ENCODE measurements at places on chromosomes 6 and 20. TPM values are rescaled to one million over a fixed set of nuclear protein-coding genes. Genes with fewer than 3 reads are reported as not detected.
A peak's percentile ranks its signal among the peaks of the same experiment; 100 is the strongest.

GRCh38 chr6:126308362-126308761 lies 31.6 kb upstream of the CENPW start:
- H3K27me3 ChIP-seq = no peaks in the 10 kb centered on the region
- H3K4me1 ChIP-seq = no peaks in the 10 kb centered on the region
- H3K27ac ChIP-seq = no peak overlapping the region
- DNase-seq = no peak
- no peak overlapping the region for H3K4me3 ChIP-seq
- no peaks in the 10 kb centered on the region for H3K36me3 ChIP-seq

GRCh38 chr6:147023148-147023547 lies 181.1 kb upstream of the STXBP5 start:
- H3K36me3 ChIP-seq = no peaks in the 10 kb centered on the region
- no peak overlapping the region for H3K27ac ChIP-seq
- DNase-seq = no peak
- no peaks in the 10 kb centered on the region for H3K27me3 ChIP-seq
- H3K4me1 ChIP-seq = no peaks in the 10 kb centered on the region

PLCB1 gene
- 36.8 TPM for total RNA-seq

DNA sequence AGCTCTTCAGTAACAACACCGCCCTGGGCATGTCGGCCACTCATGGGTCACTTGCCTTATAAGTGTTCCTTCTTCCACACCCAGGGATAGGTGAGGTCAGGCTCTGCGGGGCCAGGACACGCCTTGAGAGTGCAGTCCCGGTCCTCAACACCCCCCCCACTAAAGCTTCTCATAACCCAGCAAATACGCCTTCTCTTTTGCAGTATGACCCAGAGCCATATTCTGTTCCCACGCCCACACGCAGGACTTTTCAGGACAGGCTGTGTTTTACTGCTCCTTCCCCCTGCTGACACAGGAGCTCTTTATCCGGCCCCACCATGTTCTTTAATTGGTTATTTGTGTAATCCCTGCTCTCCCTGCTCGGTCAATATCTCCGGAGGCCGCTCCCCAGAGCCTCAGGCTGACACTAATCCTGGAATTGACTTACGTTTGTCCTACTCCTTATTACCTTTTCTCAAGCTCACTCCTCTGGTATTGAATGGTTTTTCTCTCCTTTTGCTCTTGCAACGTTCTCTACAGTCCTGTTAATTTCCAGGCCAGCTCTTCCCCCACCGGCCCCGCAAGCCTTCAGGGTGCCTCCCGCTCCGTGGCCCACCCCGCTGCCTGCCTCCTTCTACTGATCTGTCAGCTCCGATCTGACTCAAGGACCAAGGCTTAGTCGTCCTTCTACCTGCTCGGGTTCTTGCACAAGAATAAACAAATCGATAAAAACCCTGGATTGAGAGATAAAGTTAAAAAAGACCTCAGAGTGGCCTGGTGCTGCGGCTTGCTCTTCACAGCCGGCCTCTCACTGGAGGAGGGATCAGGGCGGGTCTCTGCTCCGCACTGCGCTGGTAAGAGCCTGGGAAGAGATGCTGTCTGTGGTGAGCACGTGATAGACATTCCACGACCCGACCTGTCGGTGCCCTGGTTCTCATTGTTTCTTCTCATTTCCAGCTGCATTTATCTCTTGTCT lies 357.5 kb downstream of the ZFAND3 start:
- no peak for DNase-seq
- no peak overlapping the region for H3K4me3 ChIP-seq
- H3K27ac ChIP-seq = no peak overlapping the region
- H3K36me3 ChIP-seq = no peaks in the 10 kb centered on the region

DNA sequence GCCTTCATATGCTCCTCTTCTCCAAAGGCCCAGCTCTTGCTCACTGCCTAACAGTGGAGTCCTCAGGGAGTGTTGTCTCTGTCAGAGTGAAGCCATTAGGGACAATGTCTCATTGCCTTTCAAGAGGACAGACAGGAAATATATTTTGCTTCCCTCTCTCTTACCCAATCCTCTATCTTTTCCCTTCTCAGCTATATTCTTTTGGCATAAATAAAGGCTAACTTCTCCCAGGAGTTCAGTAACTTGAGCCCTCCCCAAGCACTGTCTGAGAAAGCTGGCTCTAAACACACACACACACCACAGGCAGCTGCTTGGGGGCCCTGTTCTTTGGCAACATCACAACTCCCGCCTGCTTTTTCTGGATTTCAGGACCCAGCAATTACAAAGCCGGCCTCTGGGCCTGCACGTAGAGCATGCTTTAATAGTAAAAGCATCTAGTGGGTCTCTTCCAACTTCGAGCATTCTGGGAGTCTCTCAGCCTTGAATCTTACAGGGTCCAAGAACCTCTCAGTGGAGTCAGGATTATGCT lies 34.7 kb upstream of the LAMA4 start:
- H3K4me3 ChIP-seq = no peak overlapping the region
- H3K27ac ChIP-seq = peak overlapping the region; percentile 8
- no peaks in the 10 kb centered on the region for H3K36me3 ChIP-seq
- H3K4me1 ChIP-seq = no peaks in the 10 kb centered on the region
- no peaks in the 10 kb centered on the region for H3K27me3 ChIP-seq

DNA sequence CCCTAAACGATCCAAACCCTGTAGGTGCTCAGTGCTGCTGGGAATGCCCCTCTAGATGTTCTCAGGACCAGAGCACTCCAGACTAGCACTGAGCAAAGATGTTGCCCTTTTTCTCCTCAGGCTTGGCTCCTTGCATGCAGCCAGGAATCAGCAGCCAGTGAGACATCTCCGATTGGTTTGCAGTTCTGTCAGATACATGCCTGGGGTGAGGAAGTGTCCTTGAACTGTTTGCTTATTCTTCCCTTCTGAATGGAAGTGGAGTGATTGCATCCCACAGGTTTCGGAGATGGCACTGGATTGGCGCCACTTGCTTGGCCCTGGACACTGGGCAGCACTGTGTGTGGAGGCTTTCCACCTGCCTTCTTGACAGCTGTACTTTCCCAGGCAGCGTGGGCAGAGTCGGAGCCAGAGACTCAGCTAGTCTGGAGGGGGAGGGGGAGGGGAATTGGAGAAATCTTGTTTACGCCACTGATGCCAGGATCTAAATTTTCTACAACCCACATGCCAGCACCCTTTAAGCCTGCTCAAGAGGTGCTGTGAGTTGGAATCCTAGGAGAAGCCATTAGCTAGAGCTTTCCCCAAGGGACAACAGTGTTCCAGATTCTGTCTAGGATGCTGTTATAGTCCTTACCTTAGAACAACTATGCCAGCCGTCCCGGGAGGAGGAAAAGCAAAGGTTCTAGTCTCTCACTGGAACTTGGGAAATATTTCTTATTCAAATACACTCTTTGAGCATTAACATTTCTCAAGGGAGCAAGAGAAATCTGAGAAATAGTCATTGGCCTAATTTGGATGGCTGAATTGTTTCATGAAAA lies 49.2 kb upstream of the SASH1 start:
- H3K36me3 ChIP-seq = no peaks in the 10 kb centered on the region
- H3K27ac ChIP-seq = no peak overlapping the region
- H3K4me3 ChIP-seq = no peak overlapping the region
- no peak for DNase-seq
- H3K27me3 ChIP-seq = no peaks in the 10 kb centered on the region

DNA sequence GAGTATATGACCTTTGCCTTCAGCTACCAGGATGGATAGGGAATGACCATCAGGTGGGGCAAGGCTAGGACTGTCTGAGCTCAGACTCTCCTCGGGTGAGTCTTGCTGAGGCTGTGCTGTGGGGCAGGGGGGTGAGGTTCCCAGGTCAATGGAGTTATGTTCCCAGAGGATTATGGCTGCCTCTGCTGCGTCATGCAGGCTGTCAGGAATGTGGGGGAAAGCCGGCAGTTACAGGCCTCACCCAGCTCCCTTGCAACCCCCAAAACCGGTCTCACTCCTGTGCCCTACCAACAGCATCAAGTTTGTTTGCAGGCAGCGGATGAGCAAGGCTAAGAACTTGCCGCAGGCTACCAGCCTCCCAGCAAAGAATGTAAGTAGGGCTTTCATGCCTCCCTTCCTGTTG lies 93.5 kb downstream of the ESR1 start:
- H3K36me3 ChIP-seq = no peaks in the 10 kb centered on the region
- DNase-seq = no peak
- no peaks in the 10 kb centered on the region for H3K4me1 ChIP-seq
- H3K27me3 ChIP-seq = no peaks in the 10 kb centered on the region

GRCh38 chr6:29749308-29749662 lies 26.1 kb downstream of the HLA-F start:
- H3K4me3 ChIP-seq = peak overlapping the region; percentile 91
- H3K27ac ChIP-seq = peak overlapping the region; percentile 83
- peaks cover 37% of the 10 kb centered on the region for H3K4me1 ChIP-seq
- no peaks in the 10 kb centered on the region for H3K27me3 ChIP-seq
- DNase-seq = no peak

GHRH gene
- not detected for total RNA-seq

SYCP2L gene
- 3.7 TPM for total RNA-seq

All from tibial nerve (tissue), 4 donors.